ENCODE measurements at places on chromosomes 3 and 15.

DNA sequence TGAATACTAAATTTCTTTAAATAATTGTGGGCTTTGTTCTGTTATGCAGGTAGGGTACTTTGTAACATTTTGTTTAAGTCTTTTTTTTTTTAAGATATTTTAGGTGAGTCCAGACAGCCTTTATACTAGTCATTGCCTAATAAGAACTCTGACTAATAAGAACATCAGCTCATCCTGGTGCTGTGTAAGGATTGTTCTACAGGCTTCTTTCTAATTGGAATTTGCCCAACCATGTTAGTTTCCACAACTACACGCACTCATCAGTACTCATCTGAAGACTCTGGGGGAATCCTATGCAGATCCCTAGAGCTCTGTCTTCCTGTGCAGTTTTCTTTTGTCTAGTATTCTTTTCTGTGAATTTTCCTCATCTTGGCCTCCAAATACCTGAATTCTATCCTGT lies 741.8 kb downstream of the IGSF11 start:
- DNase-seq = no peak

DNA sequence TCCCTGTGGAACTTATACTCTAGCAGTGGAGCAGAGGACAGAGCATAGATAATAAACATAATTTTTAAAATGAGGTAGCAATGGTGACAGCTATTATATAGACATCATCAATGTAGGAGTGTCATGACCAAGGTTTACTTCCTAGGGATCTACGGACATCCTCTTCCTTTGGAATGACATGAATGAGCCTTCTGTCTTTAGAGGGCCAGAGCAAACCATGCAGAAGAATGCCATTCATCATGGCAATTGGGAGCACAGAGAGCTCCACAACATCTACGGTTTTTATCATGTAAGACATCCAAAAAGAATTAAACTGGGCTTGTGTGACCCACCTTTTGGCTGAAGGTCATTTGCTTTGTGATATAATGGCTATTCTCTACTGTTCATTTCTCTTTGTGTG lies 30.1 kb upstream of the CAPN3 start:
- no peak for DNase-seq

DNA sequence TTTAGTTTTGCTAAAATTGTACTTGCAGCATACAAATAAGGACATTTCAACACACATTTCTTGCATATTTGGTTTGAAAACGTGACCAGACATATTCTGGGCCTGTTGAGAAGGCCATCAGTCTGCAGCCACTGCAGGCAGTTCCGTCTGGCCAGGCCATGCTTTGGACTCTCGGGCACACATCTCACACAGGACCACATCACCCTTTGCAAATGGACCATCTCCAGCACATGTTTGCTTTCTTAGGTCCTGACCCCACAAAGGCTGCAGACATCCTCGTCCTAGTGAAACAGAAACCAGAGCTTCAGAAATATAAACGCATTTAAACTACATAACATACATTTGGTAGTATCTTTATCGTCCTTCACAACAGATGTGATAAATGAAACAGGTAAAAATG lies 24.1 kb downstream of the GABRA5 start:
- DNase-seq = no peak

DNA sequence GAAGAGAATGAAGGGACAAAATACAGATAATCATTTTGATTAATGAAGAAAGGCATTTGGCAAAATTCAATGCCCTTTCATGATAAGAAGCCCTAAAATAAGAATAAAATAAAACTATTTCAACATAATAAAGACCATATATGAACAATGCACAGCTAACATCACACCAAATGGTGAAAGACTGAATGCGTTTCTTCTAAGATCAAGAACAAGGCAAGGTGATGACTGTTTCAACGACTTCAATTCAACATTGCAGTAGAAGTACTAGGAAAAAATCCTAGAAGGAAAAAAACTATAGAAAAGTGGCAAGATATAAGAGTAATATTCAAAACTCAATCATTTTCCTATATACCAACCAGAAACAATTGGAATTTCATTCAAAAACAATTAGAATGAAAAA lies 280.1 kb upstream of the GRM7 start:
- DNase-seq = no peak

DNA sequence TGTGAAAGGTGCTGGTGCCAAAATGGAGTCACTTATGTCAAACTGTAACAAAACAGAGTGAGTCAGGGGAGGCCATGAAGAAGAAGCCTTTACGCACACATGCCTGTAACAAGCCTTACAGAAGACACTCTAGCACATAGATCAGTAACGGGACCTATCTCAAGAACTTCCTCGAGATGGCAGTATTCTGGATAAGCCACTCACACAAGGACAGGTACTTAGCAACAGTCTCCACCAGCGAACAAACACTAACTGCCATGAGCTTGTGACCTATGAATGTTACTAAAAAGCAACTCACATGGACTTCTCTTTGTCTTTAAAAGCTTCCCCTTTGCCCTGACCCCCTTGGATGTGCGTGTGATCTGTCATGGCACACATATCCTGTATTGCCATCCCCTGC lies 235.1 kb downstream of the CD47 start:
- DNase-seq = no peak

DNA sequence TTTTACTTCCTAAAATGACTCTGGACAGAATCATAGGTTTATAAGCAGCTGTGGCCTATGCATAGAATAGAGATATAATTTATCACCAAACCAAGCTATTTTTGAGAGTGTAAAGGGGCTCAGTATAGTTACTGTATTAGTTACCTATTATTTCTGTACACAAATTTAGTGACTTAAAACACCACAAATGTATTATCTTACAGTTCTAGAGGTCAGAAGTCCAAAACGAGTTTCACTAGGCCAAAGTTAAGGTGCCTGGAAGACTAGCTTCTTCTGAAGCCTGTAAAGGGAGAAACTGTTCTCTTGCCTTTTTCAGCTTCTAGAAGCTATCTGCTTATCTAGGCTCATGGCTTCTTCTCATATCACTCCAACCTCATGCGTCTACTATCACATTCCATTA lies 30.1 kb downstream of the CCDC54 start:
- DNase-seq = no peak

DNA sequence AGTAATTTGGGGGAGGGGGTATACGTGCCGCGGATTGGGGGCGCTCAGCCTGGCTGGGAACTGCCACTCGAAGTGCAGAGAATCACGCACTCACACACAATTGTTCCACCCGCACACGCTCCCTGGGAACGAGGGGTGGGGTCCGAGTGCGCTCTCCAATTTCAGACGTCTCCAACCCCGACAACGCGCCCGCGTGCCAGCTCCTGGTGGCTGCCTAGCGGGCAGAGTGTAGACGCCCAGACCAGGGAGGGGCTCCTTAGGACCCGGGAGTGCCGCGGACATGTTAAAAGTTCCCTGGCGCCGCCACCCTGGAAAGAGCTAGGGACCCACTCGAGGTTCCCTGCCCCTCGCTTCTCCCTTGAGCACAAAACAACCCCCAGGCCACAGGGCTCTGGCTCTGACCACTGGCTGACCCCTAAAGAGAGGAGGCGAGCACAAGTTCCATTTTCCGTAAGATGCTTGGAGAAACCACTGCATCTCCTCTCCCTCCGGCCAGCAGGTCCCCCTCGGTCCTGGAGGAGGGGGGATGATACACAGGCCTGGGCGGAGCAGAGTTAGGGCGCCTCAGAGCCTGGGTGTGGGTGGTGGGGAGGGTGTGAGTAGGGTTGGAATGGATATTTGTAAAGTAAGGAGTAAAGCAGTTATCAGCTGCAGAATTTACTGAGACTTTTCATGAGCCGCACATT lies 894 bp upstream of the ANKRD63 start:
- DNase-seq = no peak

DNA sequence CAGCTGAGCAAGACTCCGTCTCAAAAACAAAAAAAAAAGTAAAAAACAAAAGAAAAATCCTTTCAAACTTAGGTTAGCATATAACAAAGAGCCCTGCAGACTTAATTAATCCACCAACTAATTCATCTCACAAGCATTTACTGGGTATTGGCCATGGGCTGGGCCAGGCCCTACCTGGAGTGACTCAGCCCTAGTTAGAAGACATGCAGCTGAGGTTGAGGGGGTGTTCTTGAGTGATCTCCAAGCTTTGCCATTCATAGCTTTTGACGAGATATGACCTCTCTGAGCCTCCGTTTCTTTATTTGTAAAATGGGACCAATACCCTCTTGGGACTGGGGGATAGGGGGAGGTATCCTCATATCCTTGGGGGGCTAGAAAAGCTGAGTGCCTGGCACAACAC lies 7.8 kb downstream of the FBXL22 start:
- no peak for DNase-seq

GRCh38 chr3:22634433-22634832 lies 568.7 kb upstream of the UBE2E2 start:
- DNase-seq = no peak

DNA sequence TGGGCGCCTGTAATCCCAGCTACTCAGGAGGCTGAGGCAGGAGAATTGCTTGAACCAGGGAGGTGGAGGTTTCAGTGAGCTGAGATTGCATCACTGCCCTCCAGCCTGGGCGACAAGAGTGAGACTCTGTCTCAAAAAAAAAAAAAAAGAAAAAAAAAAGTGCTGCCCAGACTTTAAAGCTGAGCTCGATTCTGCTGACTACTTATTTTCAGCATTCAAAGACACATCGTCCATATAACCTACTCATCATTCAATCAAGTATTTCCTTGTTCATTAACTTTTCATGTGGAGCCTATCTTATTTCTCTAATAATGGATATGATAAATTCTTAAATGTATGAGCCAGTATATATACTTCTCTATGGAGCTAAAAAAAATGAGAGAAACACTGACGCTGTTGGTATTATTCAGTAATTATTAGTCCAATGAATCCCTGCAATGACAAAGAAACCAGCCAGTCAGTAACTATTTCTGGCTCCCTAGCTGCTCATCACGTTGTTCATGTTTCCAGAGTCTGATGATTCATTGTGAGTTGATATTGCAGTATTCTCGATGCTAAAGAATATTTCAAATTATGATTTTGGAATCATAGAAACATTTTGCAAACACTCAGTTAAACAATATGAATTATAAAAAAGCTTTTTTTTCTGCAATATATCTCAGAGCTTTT lies 111.9 kb downstream of the RAP2B start:
- DNase-seq = no peak

DNA sequence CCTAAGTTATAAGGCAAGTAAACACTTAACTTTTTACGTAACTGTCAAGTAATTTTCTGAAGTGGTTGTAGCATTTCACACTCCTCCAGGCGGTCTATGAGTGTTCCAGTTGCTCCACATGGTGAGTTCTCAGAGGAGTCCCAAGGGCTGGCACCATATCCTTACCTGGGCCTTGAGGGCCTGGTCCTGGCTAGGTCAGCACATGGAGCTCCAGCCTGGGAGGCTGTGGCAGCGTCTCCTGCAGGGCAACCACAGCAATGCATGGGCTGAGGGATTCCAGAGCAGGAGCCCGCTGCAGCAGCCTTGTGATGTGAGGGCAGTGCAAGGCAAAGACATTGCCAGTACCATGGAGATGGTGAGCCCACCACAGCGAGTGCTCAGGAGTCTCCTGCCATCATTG lies 32.2 kb upstream of the LYZL4 start:
- DNase-seq = no peak

- DNase-seq = no peak
These were observed 3.1 kb upstream of the SQOR start for GRCh38 chr15:45631776-45632175.

DNA sequence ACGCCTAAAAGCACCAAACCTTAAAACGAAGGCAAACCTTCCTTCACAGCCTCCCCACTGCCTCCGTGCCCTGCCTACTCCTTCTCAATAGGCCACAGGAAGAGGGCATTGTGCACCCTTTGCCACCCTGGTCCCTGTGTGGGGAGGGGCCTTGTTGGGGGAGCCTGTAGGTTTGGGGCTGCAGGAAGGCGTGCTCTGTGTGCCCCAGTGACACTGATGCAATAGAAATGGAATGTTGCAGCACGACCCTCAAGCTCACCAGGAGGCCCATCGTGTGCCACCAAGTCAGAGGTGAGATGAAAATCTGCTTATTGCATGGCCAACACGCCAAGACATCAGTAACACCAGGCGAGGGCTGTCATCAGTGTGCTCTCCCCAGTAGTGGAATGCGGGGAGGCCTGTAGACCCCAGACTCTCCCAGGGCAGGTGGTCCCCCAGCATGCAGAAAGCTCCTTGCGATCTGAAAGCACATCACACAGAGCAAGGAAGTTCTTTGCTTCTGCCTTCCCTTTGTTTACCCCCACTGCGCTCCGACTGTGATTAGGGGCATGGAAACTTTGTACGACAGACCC lies 86.2 kb downstream of the ASB7 start:
- DNase-seq = no peak

DNA sequence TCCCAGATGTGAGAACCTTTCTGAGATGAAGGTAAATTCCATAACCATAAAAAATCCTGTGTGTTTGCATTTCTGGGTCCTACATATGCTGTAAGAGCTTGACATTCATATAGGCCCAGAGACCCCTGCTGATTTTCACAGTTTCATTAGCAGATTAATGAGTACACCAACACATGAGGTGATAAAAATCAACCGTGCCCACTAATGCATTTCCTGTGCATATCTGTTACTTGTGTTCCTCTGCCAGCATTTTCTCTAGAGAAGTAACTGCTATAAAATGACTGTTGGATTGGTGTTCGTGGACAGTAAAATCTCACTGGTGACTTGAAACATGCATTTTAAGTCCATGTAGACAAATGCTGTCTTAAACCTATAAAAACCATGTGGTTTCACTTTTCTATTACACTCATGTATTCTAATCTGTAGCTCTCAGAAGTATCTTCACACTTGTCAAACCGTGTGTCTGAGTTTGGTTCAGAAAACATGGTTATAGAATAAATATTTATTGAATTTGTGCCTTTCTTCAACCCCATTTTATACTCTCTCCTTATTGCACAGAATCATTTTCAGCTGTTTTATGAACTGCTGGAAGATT lies 14.6 kb downstream of the MAP2K5 start:
- no peak for DNase-seq

DNA sequence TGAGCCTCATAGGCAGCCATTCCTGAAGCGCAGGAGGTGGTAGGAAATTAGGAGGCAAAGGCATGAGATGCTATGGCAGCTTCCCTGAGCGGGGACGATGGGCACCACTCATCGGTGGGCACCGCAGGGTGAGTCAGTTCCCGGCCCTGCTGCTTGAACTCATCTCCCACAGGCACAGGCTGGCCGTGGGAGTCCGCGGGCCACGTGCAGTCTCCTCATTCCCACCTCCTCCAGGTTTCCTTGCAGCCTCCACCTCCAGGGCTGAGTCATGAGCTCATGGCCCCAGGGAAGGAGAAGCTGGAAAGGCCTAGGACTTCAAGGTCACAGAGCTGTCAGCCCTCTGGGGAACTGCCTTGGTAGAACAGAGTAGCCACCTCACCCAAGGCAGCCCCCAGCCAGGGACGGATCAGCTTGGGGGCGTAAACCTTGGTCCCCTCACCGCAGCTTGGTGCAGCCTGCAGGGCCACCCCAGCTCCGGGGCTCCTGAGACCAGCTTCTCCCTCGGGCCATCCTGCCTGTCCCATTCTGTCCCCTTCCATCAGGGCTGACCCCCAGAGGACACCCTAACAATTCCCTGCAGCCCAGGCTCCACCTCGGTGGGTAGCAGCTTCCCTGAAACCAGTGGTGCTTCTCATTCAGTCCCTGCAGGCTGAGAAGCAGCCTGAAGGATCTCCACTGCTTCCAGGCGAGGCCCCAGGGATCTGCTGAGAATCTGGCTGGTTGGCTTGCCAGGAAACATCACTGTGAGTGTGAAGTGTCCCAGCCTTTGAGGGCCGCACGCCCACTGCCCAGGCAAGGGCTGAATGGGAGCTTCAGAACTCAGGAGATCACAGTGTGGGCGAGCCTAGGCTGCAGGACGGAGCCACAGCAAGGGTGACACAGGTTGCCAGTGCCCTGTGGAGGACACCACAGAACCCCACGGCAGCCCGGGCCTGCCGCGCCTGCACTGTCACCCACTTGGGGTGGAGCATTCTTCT lies 150.7 kb upstream of the MEF2A start:
- DNase-seq = no peak

Measured in NCI-H2227 treated with DMSO at 0.1 percent for 48 hours (cell line).